ENCODE measurements at places on chromosomes 6 and 20.
A peak's percentile ranks its signal among the peaks of the same experiment; 100 is the strongest.

DNA sequence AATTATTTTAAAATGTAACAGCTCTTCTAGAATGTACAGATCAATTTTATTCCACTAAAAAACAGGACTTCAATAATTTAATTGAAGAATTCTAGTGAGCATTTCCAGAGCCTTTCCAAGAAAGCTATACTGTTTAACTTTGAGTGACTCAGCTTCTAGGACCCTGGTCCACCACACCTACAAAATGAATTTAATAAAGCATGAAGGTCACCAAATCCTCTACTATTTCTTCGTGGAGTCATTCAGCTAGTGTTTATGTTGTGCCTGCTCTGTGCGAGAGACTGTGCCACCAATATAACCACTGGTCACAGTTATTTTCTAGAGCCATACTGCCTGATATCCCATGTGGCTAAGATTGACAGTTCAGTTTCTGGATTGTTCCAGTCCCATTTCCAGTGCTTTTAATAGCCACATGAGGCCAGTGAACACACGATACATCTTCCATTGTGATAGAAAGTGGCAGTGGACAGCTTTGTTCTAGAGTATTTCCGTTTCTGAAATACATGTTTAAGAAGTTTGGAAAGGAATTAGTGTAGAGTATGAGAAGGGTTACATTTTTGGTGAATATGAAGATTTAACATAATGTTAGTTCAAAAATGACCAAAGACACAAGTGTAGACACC, 160.7 kb downstream of the MTHFD1L start:
- no peak for DNase-seq

- DNase-seq: peak; percentile 70
Measured at GRCh38 chr6:100084316-100084990, 90.4 kb upstream of the MCHR2 start.

- peak; percentile 69 for DNase-seq
Measured at GRCh38 chr20:51958099-51959065, 156.1 kb upstream of the SALL4 start.

GRCh38 chr6:136696238-136696637, 96.0 kb downstream of the MAP3K5 start:
- no peak for DNase-seq

GRCh38 chr6:148239801-148240460, 102.7 kb upstream of the SASH1 start:
- DNase-seq: no peak

DNA sequence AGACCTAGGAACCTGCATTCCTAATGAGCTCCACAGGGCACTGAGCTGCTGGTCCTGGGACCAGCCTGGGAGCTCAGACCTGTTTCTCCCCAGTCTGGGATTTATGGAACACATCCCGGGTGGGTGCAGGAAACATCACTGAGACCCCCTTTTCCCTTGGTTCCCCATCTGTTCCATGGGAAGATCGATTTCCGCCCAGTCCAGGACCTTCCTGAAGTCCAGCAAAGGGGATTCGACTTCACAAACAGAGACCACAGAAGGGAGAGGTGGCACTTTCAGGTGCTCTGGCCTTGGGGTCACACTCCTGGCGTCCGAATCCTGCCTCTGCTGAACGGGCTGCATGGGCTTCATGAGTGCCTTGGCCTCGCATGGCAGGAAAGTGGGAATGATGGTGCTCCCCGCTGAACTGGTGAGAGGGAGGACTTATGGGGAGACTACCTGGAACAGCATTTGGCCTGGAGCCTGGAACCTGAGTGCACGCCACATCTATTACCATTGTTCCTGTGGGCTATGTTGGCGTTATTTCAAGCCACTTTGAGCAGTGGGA, 296.3 kb downstream of the TAF4 start:
- DNase-seq: no peak

DNA sequence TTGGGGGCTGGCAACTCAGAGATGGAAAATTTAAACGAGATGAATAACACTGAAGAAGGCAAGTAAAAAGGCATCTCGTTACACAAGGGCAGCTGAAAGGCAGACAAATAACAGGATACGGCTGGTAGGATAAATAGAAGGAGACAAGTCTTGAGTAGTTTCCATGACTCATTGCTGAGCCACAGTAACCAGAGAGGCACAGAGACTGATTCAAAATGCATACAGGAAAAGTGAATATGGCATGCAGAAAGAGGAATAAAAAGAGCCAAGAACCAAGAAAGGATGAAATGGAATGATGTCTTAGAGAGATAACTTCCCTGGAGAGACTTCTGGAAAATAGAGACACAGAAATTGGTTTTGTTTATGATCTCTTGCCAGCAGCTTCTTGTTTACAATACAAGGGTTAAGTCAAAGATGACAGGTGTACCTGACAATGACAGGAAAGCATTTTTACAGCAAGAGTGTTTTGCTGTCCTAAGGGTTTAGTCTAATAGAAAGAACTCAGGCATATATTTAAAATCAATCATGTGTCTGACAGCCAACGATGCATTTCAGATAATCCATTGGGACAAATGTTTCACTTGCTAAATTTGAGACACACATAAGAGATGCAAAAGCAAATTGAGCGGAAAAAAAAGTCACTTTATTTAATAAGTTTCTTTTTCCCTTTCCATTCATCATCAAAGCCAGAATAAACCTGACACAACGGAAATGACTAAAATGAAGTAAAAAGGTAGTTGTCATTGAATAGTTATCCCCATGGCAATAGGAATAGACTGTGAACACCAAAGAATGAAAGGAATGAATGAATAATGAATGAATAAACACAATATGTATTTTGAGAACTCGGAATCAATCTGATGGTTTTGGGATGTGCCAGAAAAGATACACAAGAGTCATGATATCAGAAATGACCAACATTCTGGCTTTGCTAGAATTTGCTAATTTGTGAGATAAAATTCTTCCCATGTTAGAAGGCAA, 68.0 kb upstream of the KCNQ5 start:
- DNase-seq: no peak

DNA sequence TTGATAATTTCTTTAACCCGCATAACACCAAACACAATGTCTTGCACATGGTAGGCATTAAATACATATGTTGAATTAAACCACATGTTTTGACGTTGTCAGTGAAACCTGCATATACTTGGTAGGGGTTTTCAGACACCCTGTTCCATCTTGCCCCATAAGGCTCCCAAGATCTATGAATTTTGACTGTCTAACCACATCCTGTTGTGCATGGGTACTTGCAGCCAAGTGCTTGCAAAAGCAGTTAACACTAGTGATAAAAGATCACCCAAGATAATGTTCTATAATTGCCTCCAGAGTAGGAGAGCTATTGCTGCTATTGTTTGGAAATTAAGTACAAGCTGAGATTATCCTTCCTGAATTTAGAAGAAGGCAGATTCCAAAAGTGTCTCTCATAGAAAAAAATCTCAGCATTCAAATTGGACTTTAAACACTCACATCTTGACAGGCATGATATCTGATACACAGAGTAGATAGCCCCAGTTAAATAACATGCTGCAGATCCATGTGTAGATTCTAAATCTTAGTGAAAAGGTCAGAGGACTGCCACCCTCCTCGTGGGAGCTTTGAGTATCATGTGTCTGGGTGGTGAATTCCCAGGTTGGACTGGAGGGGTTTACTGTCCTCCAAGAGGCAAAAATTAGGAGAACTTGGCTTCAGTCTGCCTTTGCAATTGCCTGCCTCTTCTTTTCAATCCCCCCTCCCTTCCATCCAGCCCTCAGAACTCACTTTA, 25.8 kb upstream of the CCN6 start:
- peak; percentile 90 for DNase-seq

DNA sequence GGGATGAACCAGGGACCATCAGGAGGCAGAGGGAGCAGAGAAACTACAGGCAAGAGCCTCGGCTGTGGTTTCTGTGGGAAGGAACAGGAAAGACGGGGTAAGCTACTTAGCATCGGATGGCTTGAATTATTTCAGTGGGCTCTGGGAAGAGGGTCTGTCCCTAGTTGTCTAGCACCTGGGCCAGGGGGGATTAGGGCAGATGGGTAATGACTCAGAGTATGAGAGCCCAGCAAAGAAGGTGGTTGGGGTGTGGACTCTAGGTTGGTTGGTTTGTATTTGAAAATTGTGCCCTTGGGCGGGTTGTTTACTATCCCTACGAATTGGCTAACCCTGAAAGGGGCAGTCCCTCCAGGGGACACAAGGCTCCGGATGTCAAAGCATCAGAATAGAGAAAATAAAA, 148.5 kb upstream of the TAB2 start:
- no peak for DNase-seq

DNA sequence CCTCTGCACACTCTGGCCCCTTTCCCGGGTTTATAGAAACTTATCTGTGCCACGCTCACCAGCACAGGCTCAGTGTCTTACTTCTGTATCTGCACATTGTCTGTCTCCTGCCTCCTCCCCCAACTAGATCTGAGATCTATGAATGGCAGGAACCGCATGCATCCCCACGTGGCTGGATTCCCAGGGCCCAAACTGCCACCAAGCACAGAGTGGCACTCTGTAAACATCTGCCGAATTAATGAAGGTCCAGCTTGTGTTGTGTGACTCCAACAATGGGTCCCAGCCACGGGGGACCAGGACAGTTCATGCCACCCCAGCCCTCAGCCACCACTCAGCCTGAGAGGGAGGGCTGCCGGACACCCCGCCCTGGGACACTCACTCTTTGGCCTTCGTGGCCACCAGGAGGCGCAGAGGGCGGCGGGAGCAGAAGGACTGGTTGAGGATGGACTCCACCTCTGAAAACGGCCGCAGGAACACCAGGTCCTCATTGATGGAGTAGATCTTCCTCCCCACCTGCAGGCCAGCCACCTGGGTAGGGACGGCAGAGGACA, 171.1 kb downstream of the PREX1 start:
- DNase-seq: no peak

GRCh38 chr20:44544263-44544662, 22.4 kb upstream of the SERINC3 start:
- DNase-seq: no peak

DNA sequence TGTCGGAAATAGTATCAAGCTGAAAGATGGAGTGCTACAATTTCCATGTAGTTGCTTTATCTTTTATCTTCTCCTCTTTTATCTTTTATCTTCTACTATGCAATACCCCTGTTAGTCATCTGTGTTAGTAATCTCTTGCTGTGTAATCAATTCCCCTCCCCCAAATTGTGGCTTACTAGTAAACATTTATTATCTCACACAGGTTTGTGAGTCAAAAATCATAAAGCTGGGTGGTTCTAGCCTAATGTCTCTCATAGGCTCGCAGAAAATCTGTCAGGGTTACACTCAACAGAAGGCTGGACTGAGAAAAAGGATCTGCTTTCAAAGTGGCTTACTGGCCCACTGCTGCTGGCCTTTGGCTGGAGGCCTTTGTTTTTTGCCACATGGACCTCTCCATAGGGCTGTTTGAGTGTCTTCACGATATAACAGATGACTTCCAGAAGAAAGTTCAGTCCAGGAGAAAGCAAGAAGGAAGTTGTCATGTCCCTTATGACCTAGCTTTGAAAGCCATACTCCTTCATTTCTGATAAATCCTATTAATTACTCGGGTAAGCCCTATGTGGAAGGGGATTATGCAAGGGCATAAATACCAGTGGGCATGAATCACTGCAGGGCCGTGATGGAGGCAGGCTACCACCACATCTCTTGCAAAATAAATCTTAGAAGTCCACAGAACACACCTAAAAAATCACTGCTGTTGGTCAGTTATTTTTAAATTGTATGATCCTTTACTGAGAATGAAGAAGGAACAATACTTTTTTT, 24.5 kb upstream of the PTCHD4 start:
- DNase-seq: no peak

DNA sequence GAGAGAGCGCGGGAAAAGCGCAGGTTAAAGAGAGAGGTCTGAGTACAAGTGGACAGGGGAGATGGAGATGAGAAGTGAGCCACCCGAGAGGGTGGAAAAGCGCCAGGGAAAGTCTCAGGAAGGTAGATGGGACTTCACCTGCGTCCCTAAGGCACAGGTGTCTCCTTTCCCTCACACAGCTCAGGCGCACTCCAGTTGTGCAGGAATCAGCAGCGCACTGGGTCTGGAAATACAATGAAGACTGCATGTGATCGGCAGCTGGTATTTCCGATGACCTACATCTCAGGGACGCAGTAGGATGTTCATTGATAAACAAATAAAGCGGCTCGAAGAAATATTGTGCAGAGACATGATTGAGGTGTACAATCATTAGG, 432 bp upstream of the KHDRBS2 start:
- no peak for DNase-seq

- DNase-seq: no peak
Measured at GRCh38 chr6:34073540-34073939, 72.3 kb downstream of the GRM4 start.

- no peak for DNase-seq
Measured at GRCh38 chr6:122214605-122215318, 184.7 kb upstream of the HSF2 start.

- no peak for DNase-seq
Measured at GRCh38 chr20:54650052-54650719, 174.8 kb downstream of the DOK5 start.

- no peak for DNase-seq
Measured at GRCh38 chr6:23246896-23247295, 677.5 kb downstream of the HDGFL1 start.

GRCh38 chr6:87382861-87383260, 24.9 kb upstream of the CFAP206 start:
- DNase-seq: no peak

GRCh38 chr20:22630701-22631100, 46.3 kb upstream of the FOXA2 start:
- DNase-seq: no peak

DNA sequence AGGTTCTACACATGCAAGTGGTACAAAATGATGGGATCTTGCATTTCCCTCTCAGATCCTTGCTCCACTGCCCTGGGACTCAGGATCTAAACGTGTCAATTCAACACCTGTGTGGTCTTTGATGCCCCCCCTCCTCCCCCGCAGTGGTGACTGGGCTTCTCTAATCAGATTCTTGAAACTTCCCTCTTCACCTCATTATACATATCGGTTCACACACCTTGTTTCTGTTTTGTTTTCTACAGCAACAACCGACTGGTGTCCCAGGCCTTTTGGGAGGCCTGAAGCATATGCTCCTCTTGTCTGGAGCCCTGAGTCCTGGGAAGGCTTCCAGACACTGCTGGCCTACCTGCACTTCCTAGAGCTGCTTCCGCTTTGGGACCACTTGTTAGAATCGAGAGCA, 20.0 kb downstream of the SAMD3 start:
- no peak for DNase-seq

- no peak for DNase-seq
Measured at GRCh38 chr6:21935561-21936028, 342.0 kb downstream of the SOX4 start.

DNA sequence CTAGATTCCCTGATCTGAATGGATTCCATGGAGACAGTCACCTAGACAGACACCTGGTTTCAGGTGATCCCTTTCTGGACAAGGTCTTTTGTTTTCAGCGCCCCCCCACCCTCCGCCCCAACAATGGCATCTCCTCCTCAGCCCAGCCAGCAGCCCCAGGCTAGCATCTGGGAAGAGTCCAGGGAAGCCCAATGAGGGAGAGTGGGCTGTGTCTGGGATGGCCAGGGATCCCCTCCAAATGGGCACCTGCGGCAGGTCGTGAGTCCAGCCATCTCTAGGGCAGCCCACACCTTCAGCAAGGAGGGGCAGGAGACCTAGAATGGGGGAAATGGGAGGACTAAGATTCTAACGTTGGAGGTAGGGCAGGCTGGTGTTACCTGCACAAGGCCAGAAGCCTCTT, 1.2 kb upstream of the SLC24A3 start:
- no peak for DNase-seq

GRCh38 chr6:43627008-43627825, 1.8 kb downstream of the GTPBP2 start:
- DNase-seq: no peak
